ENCODE measurements at places on chromosomes 13 and 19.

- DNase-seq: no peak
These were observed 18.6 kb downstream of the PRR12 start for GRCh38 chr19:49609499-49610092.

- no peak for DNase-seq
These were observed 1011.0 kb upstream of the MIR17HG start for GRCh38 chr13:90336507-90336906.

DNA sequence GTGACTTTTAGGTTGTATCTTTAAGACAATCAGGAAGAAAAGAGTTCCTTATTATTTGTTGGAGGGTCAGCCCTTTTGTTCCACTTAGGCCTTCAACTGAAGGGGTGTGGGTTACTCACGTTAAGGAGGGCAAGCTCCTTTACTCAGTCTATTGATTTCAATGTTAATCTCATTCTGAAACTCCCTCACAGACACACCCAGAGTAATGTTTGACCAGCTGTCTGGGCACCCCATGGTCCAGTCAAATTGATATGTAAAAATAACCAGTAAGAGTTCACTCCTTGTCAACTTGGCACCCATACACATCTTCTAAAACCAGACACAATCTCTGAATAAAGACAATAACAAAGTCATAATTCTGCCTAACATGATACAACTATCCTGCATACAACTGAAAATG lies 292.9 kb downstream of the KLF5 start:
- no peak for DNase-seq

DNA sequence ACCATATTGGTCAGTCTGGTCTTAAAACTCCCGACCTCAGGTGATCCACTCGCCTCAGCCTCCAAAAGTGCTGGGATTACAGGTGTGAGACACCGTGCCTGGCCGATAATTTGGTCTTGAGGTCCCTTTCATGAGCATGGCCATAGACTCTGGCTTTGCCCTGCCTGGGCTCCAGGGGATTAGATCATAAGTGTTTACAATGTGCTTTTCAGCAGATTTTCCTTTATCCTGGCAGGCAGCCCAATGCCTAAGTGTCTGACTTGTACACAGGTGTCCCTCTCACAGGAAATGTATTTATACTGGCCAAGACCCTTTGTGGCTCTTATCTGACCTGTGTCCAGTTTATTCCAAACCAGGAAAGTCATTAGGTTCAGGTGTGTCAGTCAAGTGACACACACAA lies 15.9 kb downstream of the BCAM start:
- no peak for DNase-seq

DNA sequence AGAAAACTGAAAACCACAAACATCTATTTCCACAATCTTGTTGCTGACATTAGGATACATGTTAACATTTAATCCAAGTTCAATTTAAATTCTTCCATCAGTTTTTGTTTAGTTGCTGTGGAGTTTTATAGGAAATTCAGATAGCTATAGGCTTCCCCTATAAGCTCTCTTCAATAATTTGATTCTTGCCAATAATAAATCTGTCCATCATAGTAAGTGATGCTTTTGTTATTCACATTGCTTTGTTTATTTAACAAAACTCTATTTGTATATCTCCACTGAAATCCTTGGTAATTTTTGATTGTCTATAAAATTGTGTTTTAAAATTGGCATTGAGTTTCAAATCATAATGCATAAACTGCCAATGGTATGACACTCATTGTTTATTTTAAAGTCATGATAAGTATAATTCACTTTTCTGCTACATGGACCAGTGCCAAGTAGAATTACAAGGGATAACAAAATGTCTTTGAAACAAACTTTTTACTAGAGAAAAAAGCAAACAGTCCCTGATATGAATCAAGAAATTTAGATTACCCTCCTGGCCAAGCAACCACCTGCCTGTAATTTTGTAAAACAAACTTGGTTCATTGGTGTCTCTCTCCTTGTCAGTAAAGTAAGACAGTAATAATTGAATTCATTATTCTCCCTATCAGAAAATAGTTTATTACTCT lies 577.3 kb upstream of the GPC6 start:
- DNase-seq: no peak

DNA sequence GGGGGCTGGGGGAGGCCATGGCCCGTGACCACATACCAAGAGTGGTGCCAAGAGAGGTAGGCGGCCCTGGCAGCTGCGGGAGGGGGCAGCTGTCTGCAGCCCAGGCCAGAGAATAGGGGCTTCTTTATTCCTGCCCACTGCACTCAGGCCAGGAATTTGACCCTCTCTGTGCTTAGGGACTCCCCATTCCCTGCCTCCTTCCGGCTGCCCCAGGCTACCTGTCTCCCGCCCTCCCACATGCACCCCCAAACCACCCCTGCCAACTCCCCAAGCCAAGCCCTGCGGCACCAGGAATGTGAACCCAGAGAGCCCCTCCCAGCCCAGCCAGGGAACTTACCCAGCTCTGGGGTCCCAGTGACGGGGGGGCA lies 687 bp downstream of the PLEKHA4 start:
- DNase-seq: no peak

DNA sequence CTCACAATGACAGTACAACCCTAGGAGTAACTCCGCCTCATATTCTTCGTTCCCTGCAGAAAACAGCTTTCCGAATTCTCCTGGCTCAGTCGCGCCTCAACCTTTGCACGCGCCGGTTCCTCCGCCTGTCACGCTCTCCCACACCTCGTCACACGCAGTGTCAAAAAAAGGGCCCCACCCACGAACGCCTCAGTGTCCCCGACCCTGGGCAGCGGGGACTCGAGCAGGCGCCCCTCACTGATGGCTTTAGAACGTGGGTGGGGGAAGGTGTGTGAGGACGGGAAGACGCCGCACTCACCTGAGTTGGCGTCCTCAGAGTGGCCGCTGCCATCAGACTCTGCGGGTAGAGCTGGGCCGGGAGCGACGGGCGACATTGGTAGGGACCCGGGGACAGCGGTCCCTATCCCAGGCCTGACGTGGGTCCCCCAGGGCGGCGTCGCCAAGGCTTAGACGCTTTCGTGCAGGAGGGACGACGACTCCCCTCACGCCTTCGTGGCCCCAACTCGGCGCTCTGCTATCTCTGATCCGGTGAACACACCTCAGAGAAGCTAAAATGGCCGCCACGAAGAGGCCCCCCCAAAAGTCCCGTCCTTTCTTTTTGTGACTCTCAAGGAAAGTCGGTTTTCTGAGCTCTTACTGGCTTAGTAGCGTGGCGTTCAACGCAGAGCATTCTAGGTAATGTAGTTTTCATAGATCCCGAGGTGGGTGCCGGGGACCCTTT lies at the start of gene ZNF154:
ZNF154 (minus strand) TSS at position 564 of the 721 bp plus-strand sequence; CDS start at position 331, 233 bp downstream.
- no peak for DNase-seq

DNA sequence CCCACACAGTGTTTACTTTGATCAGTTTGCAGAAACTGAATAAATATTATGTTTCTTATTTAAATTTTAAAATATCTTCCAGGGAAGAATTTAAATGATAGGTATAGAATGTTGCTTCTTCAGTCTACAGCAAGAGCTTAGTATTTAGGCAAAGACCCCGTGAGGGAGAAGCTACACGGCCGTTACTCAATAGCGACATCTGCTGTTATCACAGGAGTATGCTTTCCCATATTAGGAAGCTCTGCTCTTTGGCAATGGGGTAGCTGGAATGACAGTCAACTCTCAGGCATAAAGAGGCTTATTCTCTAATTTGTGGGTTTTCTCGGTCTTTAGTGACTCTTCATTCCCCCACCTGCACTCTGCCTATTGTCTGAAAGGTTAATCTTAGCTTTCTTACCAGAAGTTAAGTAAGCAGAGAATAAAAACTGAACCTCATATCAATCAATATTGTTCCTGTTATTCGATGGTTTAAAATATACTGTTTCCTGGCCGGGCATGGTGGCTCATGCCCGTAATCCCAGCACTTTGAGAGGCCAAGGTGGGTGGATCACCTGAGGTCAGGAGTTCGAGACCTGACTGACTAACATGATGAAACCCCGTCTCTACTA lies 13.2 kb upstream of the LHFPL6 start:
- peak; percentile 41 for DNase-seq

DNA sequence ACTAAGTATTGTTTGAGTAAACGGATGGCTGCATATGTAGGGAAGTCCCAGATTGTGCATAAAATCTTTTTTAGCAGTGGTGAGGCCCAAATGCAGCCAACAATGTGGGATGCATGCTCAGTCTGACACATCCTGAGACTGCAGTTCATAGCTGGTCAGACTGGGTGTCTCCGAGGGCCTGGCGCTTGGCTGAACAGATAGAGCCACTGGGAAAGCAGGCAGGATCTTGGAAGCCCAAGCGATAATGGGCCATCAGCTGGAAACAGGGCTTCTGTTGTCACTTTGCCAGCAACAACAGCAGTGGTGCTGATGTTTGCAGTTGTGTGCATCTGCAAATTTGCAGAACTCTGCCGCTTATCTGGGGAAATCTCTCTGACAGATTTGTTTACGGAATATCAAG lies 36.1 kb downstream of the MTUS2 start:
- DNase-seq: no peak

DNA sequence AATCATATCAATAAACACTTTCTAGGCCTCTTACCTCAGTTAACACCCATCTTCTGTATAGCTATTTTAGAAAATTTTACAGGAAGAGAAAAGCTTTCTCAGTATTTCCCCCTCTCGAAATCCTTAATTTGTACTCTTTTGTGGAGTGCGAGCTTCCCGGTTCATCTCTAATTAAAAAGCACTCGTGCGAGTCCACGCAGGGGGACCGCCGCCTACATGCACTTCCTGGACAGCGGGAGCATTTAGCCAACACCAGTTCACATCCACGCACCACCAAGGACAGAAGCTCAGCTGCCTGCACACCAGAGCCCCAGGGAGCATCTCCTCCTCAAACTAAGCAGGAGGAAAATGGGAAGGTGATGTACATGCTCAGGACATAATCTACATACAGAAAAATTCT lies 60.0 kb downstream of the RASA3 start:
- no peak for DNase-seq

DNA sequence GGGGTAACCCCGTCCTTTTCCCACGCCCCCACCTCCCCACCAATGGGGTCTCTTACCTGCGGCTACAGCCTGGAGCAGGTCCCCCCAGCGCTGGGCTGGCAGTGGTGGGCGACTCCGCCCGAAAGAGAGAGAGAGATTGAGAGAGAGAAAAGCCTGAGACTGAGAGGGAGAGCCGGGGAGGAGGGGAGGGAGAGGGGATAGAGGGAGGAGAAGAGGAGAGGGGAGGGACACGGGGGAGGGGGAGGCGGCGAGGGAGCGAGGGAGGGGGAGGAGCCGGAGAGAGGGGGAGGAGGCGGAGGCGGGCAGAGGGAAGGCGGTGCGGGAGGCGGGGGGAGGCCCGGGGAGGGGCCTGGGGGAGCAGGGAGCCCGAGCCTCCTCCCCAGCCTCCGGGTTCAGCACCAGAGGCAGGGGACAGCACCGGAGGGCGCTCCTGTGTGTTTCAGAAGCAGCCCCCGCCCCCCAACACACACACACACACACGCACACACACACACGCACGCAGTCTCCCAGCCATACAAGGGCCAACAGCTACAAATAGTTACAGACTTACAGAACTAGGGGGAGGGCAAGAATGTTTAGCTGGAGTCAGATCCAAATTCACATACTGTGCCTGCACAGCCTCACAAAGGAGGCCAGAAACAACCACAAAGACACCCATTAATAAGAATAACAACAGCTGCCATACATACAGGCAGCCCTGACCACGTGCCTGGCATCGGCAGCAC lies at the start of gene SLC8A2:
SLC8A2 (minus strand) TSS at position 161 of the 725 bp plus-strand sequence. CDS start 5,490 bp downstream, outside the sequence.
- peak; percentile 76 for DNase-seq

- DNase-seq: no peak
These were observed 77.1 kb downstream of the FNDC3A start for GRCh38 chr13:49052813-49053212.

DNA sequence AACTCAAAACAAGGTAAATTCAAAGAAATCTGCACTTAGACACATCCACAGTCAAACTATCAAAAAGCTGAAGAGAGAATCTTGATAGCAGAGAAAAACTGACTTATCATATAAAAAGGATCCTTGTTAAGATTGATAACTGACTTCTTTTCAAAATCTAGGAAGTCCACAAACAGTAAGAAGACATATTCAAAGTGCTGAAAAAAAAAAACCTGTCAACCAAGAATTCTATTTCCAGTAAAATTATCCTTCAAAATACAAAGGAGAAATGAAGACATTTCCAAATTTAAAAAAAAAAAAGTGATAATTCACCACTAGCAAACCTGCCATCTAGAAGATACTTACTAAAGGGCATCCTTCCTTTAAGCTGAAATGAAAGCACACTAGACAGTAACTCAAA lies 15.0 kb downstream of the VWA8 start:
- DNase-seq: no peak

DNA sequence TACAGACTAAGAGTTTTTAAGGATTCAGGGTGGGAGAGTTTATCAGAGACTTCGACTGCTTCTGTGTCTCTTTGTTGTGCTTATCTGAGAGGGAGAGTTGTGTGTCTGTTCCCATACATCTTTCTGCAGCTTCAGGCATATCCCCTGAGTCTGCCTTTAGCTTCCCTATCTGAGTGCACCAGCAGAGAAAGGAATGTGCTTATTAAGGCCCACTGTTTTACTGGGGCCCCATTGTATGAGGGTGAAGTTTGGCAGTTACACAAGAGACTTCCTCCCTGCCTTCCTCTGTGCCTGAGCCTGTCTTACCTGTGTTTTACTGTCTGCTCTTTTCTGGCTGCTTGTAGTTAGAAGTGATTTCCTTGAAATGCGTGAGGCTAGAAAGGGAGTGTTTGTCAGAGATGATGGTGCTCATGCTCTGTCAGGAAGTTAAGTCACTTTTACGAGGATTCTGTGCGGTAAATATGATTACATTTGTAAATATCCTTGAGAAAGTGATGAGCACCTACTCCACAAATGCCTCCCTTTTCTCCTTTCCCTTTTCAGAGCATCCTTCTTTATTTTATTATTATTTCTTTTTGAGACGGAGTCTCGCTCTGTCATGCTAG lies 1228.9 kb upstream of the MIR17HG start:
- no peak for DNase-seq

DNA sequence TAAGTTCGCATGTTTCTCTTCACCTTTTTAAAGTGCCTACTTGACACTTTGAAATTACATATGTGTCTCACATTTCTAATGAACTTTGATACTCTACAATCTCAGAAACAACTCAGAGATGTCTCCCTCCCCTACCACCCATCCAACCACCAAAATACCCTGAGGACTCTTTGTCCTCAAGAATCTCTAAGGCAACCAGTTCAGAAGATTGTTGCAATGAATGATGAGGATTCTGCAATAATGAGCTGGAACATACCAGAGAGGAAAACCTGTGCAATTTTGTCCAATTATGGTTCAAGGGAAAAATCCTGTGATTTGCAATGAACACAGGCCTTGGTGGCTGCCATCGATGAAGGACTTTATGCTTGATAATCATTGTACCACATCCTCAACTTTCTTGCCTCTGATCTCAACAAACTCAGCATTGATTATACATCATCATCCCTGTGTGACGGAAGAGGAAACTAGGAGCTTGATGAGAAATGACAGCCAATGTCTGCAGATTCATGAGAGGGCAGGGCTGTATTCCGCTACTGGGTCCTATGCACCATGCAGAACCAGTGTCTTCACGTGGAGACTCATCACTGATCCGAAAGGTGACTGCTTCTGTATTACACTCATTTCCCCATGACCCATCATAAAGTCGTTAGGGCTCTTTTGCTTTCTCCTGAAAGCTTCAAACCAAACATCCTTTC lies 1.1 kb downstream of the FPR1 start:
- DNase-seq: no peak

Measured in MV-4-11 (cell line).